Fibroblast of the aortic adventitia (primary cell): ENCODE measurements at places on chromosomes 1 and 21.

DNA sequence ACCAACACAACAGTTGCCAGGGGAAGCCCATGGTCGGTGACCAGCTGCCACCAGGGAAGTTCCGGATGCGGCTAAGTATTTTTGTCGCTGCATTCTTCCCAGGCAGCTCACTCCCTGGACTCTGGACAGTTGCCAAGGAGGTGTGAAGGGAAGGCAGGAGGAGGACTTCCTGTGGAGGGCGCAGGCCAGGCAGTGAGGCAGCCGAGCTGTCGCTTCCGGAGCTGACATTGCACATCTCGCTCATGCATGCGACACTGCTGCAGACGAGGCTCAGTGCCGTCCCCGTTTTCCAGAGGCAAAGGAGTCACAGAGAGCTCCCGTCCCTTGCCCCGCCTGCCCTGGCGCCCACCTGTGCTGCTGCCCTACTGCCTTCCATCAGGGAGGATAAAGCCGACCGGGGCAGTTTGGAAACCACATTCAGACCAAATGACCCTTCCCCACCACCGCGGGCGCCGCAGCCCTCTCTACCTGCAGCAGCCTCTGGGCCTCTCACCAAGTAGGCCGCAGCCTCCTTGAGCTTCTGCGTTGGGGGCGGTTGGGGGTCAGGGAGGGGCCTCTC is 81.4 kb downstream of the NENF start:
- DNase-seq = peak; percentile 15

GRCh38 chr1:29505532-29506220 is 269.4 kb downstream of the PTPRU start:
- no peak for DNase-seq

GRCh38 chr1:172109359-172109758 is 268.1 kb downstream of the DNM3 start:
- peak; percentile 49 for DNase-seq

DNA sequence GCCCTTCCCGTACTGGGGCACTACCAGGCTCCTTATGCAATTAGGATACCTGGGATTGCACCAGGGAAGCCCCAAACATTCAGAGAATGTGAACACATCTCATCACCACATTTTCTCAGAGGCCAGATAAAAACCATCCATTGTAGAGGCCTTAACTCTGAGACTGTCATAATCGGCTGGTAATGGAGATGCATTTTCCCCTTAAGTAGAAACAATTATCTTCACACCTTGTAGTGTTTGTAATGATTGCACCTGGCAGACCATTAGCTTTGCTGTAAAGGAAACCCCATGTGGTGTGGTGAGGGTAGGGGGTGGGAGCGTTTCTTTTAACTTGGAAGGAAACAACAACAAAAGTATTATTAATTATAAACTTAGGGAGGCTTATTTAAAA is 90.0 kb upstream of the TLR5 start:
- no peak for DNase-seq

DNA sequence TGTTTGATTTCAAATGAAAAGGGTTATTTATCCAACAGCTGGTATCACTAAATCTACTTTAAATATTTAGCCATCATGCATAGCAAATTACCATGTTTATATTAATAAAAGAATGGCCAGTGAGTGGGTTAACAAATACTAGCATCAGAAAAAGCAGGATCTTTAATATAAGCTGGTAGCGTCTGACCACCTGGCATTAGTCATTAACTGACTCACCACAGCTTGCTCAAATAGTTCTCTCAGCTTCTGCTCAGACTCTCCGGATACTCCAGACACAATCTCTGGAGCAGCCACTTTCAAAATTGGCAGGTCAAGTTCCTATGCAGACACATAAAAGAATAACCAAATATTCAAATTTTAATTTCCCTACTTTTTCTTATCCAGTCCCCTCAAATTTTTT is 29.6 kb downstream of the NVL start:
- peak; percentile 73 for DNase-seq

DNA sequence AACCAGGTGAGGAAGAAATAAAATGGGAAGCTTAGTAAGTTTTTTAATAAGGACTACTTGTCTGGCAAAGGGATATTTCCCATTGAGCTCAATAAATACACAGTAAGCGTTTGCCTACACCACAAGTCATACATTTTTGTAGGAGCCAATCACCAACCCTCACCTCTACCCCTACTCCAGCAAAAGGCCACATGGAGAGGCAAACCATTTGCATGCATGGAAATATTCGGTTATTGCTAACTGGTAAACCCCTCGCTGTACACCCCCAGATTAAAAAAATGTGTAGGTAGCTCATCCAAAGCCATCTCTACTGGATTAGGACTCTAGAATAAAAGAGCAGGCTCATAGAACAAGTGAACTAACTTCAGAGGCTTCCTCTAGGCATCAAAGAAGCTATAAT is 21.1 kb downstream of the PDPN start:
- DNase-seq = no peak

GRCh38 chr21:40853956-40854688 is 7.2 kb upstream of the DSCAM start:
- no peak for DNase-seq

- DNase-seq = no peak
Observed at GRCh38 chr1:18182398-18183160, 75.0 kb downstream of the IGSF21 start.

GRCh38 chr1:154802336-154802969 is 67.6 kb downstream of the KCNN3 start:
- DNase-seq = no peak

GRCh38 chr1:241715956-241716355 is 63.9 kb downstream of the WDR64 start:
- DNase-seq = no peak

DNA sequence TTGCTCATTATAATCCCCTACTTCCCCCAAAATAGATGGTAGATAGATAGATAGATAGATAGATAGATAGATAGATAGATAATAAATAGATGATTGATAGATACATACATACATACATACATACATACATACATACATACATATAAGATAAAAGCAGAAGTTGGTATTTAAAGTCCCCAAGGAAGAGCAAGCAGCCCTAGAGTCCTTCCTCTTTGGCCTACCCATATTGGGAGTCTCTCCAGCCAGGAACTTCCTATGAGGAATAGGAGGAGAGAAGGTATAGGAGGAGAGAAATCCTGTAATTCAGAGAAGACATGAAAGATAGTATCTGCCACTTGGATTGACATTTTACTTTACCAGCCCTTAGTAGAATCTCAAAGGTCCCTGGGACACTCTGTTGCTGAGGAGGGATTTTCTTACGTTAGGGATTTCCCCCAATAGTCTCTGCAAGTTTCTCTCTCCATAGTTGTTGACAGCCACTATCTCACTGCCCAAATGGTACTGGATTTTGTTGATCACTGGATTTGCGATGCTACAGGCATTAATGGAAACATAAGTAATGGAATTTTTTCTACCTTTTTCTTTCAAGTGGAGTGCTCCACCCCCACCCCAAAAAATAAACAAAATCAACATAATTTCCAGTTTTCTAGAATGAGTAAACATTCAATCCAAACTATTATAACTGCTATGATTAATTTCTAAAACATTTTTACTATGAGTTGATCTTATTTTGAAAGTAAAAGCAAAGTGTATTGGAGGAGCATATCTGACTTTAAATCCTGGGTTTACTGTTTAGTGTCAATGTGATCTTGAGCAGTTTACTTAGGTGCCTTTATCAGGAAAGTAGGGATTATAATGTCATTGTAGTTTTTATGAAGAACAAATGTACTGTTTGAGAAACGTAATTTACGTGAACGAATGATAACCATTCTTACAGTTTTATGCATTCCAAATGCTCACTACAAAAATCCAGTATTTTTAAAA is 93.2 kb upstream of the TNFSF4 start:
- DNase-seq = no peak

DNA sequence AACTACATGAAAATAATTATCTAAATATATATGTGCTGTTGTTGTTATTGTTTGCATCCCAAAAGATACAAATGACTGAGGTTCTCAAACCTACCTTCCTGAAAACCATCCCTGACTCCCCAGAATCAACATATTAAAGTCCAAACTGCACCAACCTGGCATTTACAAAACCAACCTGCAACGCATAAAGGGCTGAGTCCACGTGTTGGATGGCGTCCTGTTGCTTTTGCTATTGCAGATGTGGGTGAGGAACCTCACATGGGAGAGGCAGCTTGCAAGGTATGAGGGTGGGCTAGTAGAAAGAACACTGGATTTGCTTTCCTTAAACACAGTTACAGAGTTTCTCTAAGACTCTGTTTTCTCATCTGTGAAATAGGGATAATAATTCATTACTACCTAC is 1.5 kb upstream of the C8B start:
- DNase-seq = no peak

DNA sequence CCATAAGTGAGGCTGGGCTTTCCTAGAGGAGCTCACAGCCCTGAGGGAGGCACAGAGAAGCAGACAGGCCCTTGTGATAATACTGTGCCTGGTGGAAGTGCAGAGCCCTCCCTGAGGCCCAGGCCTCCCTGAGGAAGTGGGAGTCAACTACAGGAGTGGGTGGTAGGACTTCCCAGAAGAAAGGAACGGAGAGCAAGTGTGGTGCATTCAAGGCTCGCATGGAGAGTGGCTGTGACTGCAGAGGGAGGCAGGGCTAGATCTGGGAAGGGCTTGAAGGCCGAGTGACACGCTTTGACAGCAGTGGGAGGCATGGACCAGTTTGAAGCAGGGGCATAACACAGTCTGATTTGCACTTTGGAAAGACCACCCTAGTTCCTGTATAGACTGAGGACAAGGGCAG is 37.3 kb downstream of the AZIN2 start:
- no peak for DNase-seq

DNA sequence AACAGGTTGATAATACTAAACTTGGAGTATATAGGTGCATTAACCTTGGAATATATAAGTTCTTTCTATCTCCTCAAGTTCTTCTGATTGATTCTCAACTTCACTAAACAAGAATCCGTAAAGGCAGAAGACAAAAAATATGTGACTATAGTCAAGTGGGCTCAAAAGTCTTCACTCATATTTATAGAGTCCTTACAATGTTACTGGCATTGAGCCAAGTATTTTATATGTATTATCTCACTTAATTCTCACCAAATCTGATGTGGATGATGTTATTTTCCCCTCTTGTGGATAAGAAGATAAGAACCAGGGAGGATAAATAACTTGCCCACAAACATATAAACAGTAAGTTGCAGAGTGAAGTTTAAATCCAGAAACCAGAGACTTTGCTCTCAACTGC is 486.9 kb downstream of the LRRIQ3 start:
- DNase-seq = no peak

DNA sequence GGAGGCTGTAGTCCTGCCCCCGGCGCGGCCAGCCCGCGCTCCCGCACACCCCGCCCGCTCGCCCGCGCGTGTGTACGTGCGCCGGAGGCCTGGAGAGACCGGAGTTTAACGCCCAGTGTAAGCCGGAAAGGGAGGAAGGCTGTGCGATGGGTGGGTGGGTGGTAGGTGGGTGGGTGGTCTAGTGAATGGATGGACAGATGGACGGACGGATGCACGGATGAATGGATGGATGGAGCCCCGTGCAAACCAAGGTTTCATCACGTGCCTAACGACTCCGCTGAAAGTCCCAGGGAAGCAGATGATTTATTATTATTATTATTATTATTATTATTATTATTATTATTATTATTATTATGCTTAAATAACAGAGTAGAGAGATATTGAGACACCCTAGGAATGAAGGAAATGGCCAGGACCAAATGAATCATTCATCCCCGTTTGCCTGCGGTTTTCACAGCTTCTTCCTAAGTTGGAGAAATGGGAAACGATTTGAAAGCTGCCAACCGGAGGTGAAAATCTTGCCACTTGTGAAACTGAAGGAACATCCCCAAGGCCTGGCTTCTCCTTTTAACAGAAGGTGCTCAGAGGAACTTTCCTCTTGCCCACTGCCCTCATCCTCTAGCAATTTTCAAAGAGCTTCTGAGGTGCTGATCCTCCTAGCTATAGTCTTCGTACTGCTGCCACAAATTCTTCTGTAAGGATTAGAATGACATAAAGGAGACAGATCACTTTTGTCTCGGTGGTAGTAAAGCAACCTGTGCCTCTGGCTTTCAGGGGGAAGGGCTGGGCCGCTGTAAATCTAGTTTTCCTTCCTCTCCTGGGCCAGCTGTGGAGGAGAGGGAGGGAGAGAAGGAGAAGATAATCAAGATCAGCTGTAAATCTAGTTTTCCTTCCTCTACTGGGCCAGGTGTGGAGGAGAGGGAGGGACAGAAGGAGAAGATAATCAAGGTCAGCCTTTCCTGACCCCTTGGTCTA is 648 bp upstream of the RGS7 start:
- DNase-seq = peak; percentile 12

DNA sequence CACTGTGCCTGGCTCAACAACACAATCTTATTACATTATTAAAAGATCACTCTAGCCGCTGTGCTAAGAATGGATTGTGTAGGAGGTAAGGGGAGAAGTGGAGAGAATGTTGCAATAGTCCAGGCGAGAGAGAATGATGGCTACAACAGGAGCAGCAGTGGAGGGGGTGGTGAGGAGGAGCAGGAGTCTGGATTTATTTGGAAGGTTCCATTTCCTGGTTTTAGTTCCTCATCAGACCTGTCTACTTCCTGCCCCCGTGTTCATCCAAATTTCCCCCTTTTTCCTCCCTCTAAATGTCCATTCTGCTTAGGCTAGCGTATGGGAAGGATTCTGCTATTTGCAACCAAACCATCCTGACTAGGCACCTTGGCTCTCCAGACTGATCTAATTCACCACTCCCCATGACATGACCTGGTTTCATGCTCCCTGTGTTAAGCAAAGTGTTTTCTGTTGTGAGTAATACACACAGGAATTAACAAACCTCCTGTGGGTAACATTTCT is 35.1 kb upstream of the EYA3 start:
- peak; percentile 50 for DNase-seq

DNA sequence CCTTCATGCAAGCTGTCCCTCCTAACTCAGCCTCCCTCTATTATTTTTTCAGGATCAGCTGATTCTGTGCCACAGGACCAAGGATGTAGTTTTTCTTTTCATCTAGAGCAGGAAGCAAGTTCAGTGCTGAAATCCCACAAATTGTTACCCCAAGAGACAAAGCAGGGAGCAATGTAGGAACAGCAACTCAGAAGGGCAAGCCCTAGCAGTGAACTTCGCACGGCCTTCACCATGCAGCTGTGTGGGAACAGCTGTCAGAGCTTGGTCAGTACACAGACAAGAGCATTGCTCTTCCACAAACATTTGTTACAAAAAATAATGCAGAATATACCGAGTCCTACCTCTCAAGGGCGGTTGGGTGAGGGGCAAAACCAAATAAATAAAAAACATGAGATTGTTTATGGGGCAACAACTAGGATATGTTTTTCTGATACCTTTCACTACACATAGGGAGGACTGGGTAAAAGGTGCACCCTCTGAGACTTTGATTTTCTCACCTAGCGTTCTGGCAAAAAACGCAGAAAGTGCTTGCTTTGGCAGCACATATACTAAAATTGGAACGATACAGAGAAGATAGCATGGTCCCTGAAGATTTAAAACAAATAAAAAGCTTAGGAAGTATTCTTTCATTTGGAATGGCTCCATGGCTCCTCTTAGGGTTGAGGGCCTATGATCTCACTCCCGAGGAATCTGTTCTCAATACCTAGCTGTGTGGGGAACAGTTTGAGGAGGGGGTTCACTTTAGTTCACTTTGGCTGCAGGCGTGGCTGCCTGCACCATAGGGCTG is 37.1 kb upstream of the ANGPTL7 start:
- DNase-seq = peak; percentile 45
